ENCODE measurements at places on chromosomes 6 and 20.

DNA sequence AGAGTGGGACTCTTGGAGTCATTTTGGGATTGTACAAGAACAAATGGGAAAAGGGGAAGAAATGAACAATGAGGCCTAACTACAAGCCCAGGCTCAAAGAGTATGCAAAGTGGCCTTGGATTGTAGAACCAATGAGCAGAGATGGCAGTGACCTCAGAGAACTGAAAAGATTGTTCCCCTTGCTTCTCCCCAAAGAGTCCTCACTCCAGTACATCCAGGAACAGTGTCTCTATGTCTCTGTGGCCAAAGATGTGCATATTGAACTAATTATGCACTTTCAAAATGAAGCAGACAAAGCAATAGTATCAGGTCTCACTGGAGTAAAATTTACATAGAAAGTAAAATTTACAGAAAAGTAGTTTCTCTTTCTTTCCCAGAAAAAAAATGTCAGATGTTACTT, 81.0 kb downstream of the SMLR1 start:
- no peak for DNase-seq

DNA sequence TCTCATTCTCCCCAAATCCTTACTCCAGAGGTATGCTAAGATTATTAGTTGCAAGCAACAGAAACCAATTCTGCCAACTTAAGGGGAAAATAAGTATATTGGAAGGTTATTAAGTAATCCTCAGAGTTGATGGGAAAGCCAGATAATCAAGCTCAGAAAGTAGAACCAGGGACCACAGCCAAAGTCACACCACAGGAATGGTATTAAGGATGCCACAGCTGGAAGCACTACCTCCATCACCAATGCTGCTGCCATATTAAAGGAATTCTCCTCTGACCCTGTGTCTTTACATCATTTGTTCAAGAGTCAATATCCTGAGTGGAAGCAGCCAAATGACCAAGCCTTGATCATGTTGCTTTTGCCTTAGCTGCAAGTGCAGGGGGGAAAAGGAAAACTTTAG, 9.9 kb downstream of the PROCR start:
- no peak for DNase-seq

DNA sequence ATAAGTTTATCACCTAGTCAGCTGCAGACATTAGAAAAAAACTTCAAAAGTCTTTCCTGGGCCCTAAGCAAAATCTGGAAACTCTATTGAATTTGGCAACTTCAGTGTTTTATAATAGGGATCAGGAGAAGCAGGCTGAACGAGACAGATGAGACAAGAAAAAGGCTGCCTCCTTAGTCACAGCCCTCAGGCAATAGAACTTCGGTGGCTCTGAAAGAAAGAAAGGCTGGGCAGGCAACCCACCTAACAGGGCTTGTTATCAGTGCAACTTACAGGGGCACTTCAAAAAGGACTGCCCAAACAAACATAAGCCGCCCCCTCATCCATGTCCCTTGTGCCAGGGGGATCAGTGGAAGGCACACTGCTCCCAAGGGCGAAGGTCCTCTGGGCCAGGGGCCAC, 657.9 kb upstream of the HS3ST5 start:
- no peak for DNase-seq

DNA sequence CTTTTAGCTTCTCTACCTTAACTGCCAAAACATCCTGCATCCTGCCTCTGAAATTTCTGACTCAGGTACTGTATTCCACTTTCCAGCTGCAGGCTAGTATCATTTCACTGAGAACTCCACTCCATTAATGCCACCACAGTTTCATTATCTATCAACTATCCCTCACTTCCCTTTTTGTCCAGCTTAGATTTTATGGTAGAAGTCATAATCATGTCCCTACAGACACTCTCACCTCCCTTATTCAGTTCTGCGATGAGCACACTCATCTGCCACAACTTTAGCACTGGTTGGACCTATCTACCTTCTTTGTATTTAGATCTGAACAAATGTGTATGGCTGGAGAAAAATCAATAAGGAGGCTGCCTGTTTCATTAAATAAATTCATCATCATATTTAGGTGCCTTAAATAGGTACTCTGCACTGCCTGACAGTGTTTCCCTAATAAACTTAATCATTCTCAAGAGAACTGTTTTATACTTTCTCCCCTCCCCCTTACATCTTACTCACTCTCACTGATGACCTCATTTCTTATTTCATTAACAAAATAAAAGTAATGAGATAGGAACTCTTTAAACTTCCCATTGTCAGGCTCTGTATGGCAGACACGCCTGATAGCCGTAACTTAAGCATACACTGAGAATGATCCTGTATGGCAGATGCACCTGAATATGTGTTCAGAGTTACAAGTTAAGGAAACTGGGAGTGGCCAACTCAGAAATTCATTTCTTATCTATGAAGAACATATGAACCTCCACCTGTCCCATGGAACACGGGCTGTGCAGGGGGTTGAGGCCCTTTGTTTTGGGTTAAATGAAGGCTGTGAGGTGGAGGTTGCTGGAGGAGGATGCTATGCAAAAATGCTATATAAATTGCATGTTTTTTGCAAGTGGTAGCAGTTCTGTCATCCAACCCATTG, 95.3 kb upstream of the MAN1A1 start:
- DNase-seq, result no peak

DNA sequence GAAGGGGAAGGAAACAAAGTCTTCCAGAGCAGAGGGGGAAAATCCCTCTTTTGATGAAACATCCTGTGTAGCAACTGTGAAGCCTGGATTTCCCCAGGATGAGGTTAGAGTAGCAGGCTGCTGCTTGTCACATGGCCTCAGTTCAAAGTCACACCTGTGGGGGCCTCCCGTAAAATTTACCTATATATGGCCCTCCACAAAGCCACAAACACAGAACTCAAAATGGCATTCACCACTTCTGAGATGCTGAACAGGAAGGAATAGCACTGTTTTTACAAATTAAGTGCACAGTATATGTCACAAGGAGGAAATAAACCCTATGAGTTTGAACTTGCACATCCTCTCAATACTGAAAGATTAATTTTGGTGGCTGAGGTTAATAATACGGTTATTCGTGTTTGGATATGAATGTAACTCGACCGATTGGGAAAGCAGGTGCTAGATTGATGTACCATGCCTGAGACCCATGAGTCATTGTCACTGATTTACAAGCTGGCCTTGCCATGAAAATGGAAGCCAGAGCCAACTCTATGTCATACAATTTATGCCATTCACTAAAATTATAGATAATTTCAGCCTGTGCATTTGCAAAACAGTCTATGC, 70.6 kb downstream of the SGK1 start:
- no peak for DNase-seq

GRCh38 chr20:37417617-37418467, 71.9 kb downstream of the SRC start:
- DNase-seq, result no peak

DNA sequence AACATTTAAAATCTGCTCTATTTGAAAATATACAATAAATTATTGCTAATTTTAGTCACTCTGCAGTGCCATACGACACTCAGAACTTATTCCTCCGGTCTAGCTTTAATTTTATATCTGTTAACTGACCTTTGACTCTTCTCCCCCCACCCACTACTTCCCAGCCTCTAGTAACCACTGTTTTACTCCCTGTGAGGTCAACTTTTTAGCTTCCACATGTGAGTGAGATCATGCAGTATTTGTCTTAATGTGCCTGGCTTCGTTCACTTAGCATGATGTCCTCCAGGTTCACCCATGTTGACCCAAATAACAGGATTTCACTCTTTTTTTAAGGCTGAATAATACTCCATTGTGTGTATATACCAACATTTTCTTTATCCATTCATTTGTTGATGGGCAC, 80.8 kb downstream of the RPP40 start:
- DNase-seq, result no peak

GRCh38 chr6:107047807-107048206, 19.8 kb downstream of the MTRES1 start:
- DNase-seq, result no peak

DNA sequence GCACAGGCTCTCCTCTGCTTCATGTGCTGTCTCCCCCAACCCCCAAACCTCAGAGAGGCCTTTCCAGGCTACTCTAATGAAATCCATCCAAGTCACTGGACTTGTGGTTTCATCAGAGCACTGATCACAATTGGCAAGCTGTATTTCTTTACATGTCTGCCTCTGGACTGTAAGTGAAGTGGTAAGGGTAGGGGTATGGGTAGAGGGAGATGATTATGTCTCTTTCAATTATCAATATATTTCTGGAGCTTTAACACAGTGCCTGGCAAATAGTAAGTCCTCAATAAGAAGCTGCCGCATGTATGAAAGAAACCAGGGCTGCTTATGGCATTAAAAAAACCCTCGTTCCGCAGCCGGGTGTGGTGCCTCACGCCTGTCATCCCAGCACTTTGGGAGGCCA, 5.4 kb downstream of the TRERF1 start:
- no peak for DNase-seq

- no peak for DNase-seq
Measured at GRCh38 chr20:42074944-42075343, 456.8 kb upstream of the CHD6 start.

DNA sequence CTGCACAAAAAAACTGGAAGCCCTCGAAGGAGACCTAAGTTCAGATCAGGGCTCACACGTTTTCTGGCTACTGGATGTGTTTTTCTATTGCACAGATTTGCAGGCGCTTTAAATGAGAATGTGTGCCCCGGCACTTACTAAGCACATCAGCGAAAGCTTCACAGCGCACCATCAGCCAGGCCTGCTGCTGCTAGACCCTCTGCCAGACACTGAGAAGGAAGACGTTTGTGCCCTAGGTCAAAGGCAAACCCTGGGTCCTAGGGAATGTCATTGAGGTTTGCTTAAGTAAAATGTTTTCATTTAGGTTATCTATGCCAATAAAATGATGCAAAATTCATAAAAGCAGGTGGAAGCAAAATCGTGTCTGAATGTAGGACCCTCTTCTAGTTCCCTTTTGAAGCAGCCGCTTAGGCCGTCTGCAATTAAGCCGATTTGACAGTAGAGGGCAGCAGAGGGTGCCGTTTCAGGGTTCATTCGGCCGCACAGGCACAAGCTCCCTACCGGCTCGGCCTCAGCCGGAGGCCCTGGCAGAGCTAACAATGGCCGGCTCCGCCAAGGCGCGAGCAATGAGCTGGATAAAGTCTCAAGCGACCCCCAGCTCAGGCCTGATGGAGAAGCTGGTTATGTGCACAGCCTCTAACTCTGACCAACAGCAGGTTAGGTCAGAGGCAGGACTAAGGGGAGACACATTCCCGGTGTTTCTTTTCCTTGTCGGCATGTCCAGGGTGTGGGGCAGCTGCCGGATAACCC, 107.2 kb upstream of the FOXA2 start:
- DNase-seq, result peak; percentile 76

DNA sequence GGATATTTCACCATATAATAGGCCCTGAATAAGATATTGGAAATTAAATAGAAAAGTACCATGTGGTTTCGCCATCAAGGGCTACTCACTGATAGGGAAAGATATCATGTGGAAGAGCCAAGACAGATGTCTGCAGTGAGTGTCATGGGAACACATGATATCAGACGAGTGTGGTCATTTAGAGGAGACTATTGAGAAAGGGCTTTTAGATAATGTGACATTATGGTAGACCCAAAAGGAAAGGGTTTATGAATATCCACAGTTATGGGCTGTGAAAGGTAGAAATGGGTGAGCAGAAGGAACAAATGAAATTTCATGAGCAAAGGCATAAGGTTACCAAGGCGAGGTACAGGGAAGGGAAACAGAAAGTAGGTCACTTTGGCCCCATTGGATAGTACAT, 182.3 kb upstream of the PRSS16 start:
- DNase-seq, result no peak

DNA sequence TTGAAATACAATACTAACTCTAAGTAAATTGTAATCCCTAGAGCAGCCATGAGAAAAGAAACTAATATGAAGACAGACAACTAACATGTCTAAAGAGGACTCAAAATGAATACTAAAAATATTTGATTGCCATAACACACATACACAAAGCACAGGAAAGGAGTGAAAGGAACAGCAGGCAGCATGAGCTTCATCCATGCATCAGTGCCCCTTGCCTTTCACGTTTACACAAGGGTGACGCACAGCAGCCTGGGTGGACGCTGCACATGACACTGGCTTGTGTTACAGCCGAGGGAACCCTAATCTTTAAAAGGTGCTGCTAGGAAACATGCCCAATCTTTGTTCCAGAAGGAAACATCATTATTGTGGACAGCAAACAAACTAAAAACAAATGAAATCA, 123.5 kb downstream of the MAN1A1 start:
- peak; percentile 12 for DNase-seq

DNA sequence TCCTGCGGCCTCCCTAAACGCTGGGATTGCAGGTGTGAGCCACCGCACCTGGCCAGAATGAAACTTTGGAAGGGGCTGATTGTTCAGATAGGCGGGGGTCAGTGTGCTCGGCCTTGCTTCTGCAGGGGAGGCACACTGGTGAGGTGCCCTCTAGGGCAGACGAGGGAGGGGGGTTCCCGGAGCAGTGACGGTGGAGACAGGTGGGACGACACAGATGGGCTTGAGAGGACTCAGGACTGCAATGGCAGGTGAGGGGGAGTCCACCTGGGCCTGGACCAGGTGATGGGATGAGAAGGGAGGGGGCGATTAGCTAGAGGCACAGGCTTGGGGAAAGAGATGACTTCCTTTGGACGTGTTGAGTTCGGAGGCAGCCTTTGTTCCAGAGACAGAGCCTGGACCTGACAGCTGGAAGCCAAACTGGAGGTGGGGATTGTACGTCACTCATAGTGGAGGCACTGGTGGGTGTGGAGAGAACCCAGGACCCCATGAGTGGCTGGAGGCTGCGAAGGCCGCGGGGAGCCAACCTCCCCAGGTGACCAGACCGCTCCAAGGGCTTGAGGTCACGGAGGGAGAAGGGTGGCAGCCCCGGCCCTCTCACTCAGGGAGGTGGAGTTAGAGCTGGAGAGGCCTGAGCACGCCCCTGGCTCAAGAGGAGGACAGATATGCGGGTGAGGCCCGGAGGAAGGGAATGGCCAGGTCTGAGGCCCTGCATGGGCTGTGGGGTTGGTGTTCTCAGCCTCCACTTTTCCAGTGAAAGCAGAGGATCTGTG, 10.5 kb upstream of the MAP1LC3A start:
- DNase-seq, result no peak

DNA sequence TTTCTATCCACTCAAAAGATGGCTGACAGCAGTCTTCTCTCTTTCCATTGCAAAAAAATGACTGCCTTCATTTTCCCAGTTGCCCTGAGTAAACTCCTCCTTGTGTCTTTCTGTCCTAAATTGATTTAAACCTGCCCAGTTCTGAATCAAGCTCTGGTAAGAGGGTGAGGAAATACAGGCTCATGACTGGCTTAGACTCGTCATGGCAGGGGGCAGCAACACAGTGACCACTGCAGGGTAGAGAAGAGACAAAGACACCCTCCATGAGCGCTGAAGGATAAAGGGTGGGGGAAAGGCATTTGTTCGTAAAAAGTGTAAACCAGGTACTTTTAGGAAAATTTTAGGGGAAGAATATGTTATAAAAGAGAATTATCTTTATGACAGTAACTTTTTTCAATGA, 738.2 kb upstream of the FLRT3 start:
- DNase-seq, result no peak

All from nephron progenitor cell (in vitro differentiated cells).